Stimulated activated CD4-positive, alpha-beta T cell treated with anti-CD3 and anti-CD28 coated beads, Interleukin-12 subunit alpha, Interleukin-12 subunit beta, amount 100 ng/mL, for 24 hours (primary cell): ENCODE measurements at places on chromosomes 12 and 14.

DNA sequence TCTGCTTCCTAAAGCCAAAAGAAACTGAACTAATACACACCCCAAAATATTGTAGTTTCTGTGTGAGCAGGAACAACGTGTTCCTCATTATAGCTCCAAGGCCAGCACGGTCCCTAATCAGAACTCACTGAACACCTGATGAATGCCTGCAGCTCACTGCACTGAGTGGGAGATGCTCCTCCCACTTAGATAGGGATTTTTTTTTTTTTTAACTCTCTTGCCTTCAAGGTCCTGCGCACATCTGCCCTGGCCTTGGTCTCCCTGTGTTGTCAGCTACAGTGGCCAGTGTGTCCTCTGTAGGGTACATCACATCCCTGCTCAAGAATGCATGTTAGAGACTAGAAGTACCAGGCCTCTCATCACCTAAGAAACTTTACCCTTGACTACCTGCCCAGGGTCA is 44.3 kb upstream of the TMPO start:
- DNase-seq, result no peak

GRCh38 chr12:102765736-102766135 is 151.3 kb downstream of the PAH start:
- DNase-seq, result no peak

DNA sequence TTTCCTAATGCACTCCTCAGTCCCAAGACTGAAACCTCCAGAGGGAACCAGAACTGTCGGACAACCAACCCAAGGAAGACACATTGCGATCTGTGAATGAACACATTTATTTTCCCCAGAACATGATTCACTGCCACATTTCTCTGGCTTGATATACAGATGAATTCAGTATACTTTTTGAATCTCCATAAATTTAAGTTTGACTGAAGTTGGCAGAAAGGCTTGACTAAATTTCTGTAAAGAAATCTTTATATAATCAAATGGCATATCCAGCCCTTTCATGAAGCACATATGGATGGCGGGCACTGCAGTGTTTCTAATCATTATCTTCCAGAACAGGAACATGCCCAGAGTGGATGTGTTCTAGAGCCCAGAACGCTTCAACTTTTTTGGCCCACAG is 56.7 kb downstream of the DCAF5 start:
- no peak for DNase-seq

GRCh38 chr14:96206461-96206860 is 1.8 kb downstream of the BDKRB2 start:
- DNase-seq, result no peak

GRCh38 chr12:56358836-56359532 is 923 bp downstream of the STAT2 start:
- DNase-seq, result no peak

DNA sequence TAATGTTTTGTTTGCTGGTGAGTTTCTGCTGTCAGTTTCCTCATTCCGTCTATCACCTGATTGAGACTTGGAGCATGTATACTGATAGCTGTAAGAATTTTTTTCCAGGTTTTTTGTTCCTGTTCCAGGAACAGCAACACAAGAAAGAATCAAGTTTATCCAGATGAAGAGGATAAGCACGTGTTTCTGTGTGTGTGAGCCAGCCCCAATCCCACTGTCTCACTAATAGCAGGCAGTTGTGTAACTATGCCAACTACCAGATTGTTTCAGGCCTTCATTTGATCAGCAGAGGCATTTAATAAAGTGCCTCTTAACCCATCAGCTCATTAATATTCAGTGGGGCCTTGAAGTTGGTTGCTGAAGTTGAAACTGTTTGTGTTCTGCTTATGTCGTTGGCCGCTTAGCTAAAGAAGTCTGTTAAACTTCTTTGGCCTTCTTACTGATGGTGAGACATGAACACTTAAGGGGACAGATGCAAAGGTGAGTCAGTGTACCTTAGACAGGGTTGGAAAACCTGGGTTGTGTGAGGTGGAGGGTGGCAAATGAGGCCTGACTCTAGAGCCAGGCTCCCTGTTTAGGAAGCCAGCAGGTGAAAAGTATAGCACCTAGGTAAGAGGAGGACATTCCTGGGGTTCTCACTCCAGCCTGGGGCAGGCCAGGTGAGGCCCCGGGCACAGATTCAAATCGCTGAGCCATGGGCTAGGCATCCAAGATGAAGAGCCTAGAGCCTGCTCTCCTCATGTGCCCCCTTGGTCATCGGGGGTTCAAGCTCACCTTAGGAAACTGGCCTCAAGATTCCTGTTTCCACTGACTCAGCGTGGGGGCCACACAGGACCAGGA is 3.7 kb downstream of the ANKRD13A start:
- no peak for DNase-seq

GRCh38 chr12:52256584-52256935 is 17.9 kb upstream of the KRT86 start:
- no peak for DNase-seq

DNA sequence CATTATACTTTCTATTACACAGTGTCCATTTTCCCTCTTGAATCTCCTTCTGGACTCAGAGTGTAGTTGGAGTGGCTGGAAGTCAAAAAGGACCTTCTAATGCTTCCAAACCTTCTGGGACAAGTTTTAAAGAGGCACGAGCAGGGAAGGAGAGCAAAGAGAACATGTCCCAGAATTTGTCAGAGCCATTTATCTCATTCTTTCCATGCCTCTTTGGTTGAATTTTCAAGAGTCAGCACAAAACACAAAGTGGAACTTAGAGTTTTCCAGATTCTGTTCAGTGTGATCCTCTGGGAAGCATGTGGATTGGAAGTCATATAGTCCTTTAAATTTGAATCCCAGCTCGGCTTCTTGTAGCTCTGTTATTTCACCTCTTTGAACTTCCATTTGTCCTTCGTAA is 138.2 kb upstream of the PWP1 start:
- no peak for DNase-seq

DNA sequence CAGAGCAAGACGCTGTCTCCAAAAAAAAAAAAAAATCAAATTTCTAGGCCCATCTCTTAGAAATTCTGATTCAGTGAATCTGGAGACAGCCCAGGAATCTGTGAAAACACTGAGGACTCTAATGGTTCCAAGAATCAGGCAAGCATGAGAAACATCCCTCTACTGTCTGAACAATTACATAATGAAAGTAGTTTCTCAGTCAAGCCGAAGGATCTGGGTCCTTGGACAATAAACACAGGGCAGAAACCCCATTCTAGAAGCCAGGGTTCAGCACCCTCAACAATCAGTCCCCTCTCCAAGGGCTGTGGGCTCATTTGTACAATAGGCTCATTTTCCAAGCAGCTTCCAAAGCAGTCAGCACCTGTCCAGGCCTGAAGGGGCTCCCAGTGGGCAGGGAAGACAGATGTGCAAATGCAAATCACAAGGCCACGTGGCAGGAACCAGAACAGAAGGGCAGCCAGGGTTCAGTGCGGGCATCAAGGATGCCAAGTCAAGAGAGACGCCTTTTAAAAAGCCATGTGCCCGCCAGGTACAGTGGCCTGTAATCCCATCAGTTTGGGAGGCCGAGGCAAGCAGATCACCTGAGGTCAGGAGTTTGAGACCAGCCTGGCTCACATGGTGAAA is 96.1 kb downstream of the KSR2 start:
- no peak for DNase-seq

DNA sequence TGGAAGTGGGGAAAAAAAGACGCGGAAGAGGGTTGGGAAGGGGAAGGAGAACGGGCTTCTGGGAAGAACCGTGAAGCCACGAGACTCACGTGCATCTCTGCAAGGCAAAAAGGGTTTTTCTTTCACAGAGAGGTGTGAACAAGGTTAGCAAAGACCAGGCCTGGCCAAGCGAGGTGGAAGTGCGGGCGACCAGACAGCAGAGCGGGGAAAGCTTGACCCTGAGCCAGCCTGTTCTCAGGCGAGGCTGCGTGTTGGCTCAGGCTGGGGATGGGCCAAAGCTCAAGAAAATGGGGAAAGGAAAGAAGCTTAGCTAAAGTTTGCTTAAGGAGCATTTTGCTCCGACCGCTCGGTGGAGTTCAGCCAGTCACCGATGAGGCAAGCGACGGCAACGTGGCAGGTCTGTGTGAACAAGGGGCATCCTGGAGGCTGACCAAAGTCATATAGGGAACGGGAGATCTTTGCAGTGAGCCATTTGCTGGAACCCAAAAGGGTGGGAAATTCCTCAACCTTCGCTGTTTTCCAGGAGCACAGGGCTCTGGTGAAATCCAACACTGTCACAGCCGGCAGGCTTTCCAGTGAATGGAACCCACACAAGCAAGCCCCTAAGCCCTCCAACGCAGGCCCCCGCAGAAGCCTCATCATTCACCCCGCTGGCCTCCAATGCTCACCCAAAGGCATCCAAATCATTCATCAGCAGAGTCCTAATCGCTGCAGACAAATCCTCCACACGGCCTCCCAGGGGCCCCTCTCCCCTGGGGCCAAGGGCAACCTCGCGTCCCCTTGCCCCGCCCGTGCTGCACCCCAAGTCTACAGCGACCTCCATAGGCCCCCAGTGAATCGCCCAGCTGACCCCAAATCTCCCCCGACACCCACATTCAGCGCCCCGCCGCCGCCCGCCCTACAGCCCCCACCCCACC is 754 bp downstream of the ZNF605 start:
- DNase-seq, result no peak

DNA sequence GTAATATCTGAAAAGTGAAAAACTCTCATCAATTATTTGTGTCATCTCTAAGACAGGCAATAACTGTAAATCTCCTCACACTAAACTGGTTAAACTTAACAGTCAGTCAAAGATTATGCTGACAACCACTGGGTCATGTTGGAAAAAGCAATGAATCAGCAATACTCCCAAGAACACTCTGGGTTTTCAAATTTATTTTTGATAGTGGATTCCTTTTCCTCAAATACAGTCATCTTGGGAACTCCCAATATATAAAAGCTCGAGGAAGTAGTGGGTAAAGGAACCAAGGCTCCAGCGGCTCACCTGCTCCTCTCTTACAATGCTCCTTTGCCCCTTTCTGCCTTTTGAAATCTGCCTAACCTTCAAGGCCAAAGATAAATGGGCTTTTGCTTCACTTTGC is 70.0 kb downstream of the ARMH4 start:
- no peak for DNase-seq

- no peak for DNase-seq
Measured at GRCh38 chr12:3342051-3342450, 149.0 kb upstream of the PRMT8 start.

- no peak for DNase-seq
Measured at GRCh38 chr14:105337966-105338741, 23.6 kb downstream of the PACS2 start.

DNA sequence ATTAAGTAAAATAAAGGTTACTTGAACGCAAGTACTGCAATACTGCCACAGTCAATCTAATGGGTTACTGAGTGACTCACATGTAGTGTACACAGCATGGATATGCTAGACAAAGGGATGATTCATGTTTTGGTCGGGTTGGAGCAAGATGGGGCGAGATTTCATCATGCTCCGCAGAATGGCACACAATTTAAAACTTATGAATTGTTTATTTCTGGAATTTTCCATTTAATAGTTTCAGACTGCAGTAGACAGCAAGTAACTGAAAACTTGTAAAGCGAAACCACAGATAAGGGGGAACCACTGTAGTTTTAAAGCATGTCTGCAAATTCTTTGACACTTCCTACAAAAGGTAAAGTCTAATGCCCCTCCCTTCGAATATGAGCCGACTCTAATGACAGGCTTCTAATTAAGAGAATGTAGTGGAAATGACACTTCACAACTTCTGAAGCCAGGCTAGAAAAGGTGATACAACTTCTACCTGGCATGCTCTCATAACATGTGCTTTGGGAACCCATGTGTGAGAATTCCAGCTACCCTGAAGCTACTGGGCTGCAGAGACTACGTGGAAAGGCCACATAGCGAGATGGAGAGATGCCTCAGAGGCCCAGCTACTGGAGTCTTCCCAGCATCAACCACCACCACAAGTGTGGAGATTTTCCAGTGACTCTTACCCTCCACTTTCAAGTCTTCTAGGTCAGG is 13.9 kb upstream of the TCP11L2 start:
- no peak for DNase-seq

- no peak for DNase-seq
Measured at GRCh38 chr12:26878661-26879119, 45.7 kb upstream of the ITPR2 start.

- no peak for DNase-seq
Measured at GRCh38 chr14:68487805-68488590, 304.9 kb downstream of the ZFP36L1 start.
